Activated CD4-positive, alpha-beta T cell treated with anti-CD3 and anti-CD28 coated beads, Interleukin-2, Interleukin-6, amounts not matched to agents 100 ng/mL and 50 ng/mL, durations not matched to agents 16 hours and 8 hours (primary cell): ENCODE measurements at places on chromosomes 2 and 18.

DNA sequence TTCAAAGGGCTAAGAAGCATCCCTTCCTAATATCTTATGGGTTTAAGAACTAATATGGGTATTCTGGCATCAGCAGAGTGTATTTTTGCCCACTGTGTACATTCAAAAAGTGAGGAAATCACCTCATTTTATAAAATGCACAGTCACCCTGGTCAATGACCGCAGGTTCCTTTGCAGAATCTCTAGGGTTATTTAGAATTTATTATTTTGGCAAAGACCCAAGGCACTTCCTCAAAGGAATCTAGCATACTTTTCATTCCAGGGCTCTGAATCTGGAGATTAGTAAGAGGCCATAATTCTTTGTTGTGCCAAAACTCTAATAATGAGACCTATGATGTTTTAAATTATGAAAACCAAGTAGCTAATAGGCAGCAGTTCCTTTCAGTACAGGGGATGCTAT lies 27.2 kb upstream of the CDH2 start:
- DNase-seq, result no peak

DNA sequence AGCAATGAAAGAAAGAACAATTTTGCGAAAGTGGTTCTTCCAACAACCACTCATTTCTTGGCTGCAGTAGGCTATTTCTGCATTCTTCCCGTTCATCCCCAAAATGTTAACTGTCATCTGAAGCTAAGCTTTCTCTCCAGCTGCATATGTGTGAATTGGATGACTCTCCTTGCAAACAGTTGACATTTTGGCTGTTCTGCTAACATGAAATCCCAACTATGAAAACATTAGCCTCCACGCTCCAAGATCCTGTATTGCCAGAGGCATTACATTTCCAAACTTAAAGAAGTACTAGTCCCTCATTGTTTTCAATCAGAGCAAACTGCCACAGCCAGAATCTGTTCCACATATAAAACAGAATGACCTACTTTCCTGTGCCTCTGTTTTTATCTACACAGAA lies 88.5 kb downstream of the TGIF1 start:
- no peak for DNase-seq

- peak; percentile 36 for DNase-seq
Observed at GRCh38 chr2:29014331-29014730, 33.2 kb downstream of the TOGARAM2 start.

DNA sequence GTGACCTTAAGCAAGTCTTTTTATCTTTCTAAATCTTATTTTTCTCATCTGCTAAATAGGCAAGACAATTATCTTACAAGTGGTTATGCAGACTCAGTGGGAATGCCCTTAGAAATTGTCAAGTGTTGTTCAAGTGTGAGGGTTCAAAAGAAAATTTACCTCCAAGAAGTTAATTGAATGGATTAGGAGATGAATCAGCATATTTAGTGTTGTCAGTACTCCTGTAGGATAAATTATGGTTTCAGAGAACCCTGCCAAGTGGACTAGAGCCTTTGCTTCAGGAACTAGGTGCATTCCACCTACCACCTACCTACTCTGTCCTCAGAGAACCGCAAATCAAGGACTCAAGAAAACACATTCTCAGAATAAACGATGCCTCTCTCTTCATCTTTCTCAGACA lies 69.8 kb upstream of the KCTD1 start:
- no peak for DNase-seq
